Stimulated activated CD4-positive, alpha-beta T cell treated with anti-CD3 and anti-CD28 coated beads, Interleukin-1b, Interleukin-23, amount 100 ng/mL, for 1 hour (primary cell): ENCODE measurements at places on chromosomes 7 and 10.

DNA sequence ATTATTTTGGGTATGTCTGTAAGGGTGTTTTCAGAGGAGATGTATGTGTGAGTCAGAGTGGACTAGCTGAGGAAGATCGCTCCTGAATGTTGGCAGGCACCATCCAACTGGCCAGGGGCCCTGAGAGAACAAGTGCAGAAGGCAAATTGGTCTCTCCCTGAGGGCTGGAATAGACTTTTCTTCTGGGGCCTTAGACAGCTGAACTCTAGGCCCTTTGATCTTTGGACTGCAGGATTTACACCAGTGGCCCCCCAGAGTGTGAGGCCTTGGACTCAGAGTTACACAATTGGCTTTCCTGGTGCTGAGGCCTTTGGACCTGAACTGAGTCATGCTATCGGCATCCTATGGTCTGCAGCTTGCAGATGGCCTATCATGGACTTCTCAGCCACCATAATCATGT is 217.2 kb downstream of the REEP3 start:
- DNase-seq: no peak

- no peak for DNase-seq
These were observed 99.0 kb downstream of the SRPK2 start for GRCh38 chr7:105289704-105290103.

DNA sequence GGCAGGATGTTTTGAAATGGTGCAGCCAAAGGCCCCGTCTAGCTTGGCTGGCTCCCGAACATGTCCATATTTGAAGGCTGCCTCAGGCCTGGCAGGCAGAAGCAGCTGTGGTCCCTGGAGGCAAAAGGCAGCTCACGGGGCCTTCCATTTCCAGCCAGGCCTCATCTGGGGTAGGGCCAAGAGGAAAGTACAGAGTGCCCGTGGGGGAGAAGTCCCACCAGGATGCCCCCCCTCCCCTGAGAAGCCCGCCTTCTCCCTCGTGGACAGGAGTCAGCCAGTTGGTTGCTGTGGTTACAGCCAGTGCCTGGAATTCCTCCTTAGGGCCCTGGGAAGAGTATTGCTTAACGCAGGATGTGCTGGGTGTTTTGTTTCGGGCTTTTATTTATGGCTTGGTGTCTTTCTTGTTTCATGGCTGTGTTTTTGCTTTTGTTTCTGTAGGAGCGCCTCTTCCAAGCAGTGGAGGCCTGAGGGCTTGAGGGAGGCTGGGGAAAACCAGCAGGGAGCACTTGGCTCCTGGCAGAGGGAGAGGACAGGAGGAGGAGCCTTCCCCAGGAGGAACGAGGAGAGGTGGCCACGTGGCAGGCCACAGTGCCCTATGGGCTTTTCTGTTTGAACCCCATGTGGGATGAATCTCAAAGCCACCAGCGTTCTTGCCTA is 45.4 kb downstream of the CHST3 start:
- DNase-seq: no peak

GRCh38 chr10:76433161-76434005 is 1002.0 kb downstream of the LRMDA start:
- no peak for DNase-seq
